Right cardiac atrium (tissue), 5 donors: ENCODE measurements at places on chromosomes 2 and 18. TPM values are rescaled to one million over a fixed set of nuclear protein-coding genes. Genes with fewer than 3 reads are reported as not detected.

ITGA4 gene
- 2.2 TPM for total RNA-seq

- DNase-seq = peak; percentile 55
Measured at GRCh38 chr18:25144820-25145219, 207.1 kb downstream of the ZNF521 start.

DNA sequence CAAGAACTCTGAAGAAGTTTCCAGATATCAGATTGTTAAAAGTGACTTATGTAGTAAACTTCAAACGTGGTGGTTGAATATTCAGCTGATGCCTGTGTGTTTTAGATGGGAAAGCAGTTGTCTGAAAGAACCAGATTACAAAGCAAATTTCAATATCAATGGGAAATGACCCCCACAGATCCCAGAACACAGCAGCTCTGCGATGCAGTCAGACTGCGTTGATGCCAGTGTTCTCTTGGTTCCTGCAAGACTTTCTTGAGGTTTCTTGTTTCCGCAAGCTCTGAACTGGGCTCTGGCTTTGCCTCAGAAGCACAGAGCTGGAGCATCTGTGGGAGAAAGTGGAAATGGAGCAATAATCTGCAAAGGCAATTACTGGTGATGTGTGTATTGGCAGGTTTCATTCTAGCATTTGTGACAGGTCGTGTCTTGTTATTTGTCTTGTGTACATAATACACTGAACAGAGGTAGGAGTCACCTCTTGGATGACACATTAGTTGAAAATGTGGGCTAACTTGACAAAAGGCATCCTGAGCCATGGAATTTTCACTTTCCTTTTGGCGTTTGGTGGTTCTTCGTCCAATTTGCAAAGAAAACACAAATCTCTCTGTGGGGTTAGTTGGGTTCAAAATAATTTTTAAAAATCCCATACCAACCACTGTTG, 10.8 kb upstream of the LYPD6B start:
- DNase-seq = no peak

DNA sequence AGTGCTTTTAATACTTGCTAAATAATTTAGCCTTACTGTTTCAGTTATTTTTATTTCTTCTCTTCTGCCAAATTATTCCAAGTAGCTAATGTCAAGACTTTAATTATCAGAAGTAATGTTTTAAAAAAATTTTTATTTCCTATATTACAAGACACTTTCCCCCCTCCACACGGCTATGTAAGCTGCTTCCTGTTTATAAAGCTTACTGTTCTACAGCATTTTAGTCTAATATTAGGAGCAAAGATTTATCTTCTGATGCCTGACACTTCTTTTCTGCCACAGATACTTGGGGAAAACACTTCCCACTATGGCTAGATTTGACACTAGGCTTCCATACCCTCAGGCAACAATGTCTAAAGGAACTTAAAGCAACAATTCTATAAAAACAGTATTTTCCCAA, 62.3 kb downstream of the ROCK1 start:
- DNase-seq = no peak

CPO gene
- total RNA-seq = 0.31 TPM

GRCh38 chr2:176817061-176817565, 395.5 kb upstream of the HNRNPA3 start:
- DNase-seq = no peak

IHH gene
- total RNA-seq = not detected
